Parietal lobe (tissue), 2 donors: ENCODE measurements at places on chromosomes 5 and 9. TPM values are rescaled to one million over a fixed set of nuclear protein-coding genes. Genes with fewer than 3 reads are reported as not detected.

The OBP2B gene
- not detected for total RNA-seq

The RNF130 gene
- total RNA-seq = 191 TPM

The LHFPL2 gene
- total RNA-seq = 27.2 TPM

The GRM6 gene
- 0.63 TPM for total RNA-seq

The GCNT4 gene
- 0.94 TPM for total RNA-seq

The ERAP2 gene
- total RNA-seq = 6.6 TPM

The SLC34A1 gene
- total RNA-seq = not detected

The PFN3 gene
- 1.6 TPM for total RNA-seq

The GNE gene
- 42.6 TPM for total RNA-seq

The ECPAS gene
- 122 TPM for total RNA-seq
